ENCODE measurements at places on chromosomes 5 and 9.
A peak's percentile ranks its signal among the peaks of the same experiment; 100 is the strongest.

GRCh38 chr5:40502736-40503135, 177.0 kb upstream of the PTGER4 start:
- no peak for DNase-seq

DNA sequence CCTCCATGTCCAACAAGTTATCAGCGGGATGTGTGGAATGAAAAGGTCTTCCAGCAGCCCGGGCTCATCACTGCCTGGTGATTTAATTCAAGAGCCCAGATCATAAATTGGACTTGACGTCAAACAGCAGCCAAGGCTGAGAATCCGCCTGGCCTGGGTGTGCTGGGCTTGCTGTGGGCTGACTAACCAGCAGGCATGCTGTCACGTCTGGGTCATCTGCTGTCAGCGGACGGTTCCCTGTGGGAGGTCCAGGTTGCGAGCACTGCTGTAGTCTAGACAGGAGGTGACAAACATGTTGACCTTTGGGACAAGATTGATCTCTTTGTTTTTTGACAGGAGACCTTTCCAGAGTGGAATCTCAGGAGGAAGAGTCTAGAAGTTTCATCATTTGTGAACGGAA, 289.7 kb downstream of the OSTF1 start:
- no peak for DNase-seq

DNA sequence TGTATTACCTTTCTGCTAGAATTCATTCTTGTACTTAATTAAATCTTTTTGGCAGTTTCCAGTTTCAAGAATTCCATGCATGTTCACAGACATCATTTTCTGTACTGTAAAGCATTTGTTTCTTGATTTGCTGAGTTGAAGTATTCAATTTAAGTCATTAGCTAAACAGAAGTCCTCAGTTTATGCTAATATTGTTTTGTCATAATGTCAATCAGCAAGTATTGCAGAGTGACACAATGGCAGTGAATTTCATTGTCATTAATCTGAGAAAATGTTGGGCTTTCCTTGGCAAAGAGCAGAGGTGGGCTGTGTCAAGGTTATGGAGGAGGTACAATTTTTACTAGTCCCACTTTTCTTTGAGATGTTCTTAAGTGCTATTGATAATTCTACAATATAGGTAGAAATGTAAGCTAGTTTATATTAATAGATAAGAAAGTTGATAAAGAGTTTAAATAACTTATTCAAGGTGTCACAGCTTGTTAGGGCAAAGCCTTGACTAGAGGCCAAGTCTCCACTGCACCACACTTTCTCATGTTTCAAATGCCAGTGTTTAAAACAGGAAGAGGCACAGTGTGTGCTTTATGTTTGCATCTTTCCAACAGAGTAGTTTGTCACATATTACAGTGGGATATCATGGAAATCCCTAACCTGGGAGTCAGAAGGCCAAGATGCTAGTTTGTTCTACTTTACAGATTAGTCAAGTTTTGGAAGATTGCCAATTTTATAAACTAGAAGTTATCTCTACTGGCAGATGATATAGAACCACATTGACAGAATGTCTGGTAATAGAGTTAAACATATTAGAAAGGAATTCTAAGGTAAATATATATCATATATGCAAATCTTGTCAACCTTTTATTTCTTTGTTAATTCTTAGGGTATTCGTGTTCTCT, 56.3 kb downstream of the SLF1 start:
- DNase-seq, result peak; percentile 26

- peak; percentile 9 for DNase-seq
Observed at GRCh38 chr5:27472000-27472763, 433.8 kb upstream of the CDH9 start.

- DNase-seq, result peak; percentile 76
Observed at GRCh38 chr9:12815888-12816287, 41.1 kb downstream of the LURAP1L start.

DNA sequence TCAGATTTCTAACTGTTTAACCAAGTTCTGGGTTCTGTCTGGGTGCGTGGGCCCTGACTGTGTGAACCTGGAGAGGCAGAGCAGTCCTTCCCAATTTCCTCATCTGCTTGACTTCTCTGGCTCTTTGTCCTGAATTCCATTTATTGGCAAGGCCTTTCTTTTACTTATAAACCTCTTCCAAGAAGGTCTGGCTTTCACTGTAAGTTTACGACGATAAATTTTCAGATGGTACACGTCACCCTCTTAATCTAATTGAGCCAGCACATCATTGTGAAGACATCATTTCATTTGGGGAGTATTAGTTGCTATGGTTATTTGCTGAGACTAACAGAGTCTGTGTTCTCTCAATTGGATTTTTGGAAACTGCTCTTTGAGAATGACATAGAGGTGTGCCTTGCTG, 92.4 kb downstream of the ARHGAP26 start:
- no peak for DNase-seq

- DNase-seq, result no peak
Observed at GRCh38 chr5:138186002-138186447, 7.1 kb downstream of the KIF20A start.

DNA sequence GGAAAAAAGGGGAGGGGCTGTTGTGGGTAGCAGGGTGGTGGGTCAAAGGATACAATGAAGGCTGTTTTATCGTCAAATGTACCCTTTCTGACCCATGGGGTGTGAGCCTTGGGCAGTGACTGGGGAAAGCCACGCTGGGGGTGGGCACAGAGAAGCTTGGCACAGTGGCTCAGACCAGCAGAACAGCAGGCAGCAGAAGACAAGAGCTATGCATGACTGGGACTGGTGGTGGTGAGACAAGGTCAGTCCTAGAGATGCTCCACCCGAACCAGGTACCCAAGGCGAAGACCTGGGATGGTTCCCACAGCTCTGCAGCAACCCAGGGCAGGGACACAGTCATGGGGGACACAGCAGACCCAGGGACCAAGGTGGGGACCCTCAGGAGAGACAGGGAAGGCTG, 38.3 kb downstream of the BICD2 start:
- DNase-seq, result no peak

- DNase-seq, result no peak
Observed at GRCh38 chr9:78032730-78033457, 1.3 kb upstream of the GNAQ start.

DNA sequence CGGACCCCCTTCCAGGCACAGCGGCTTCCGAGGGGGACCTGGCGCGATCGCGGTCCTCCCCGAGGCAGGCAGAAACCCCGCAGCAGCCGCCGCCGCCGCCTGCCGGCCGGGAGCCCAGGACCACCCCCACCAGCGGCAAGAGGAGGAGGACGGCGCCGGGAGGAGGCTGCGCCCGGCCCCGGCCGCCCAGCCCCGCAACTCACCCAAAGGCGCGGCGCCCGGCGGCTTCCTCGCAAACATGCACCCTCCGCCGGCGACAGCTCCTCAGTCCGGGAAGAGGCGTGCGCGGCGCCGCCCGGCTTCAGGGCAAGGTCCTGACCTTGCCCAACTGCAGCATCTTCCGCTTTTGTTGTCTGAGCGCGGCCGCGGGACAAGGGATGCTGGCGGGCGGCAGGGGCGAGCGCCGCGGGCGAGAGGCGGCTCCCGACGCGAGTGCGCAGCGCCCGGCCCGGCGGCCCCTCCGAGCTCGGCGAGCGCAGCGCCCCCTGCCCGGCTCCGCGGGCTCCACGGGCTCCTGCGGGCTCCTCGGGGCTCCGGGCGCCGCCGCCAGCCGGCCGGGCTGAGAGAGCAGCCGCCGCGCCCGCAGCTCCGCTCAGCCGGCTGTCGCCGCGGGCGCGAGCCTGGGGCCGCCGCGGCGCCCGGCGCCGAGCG, 507 bp downstream of the CTNND2 start:
- DNase-seq, result no peak

GRCh38 chr5:71924325-71924724, 182.9 kb upstream of the MAP1B start:
- DNase-seq, result peak; percentile 14

DNA sequence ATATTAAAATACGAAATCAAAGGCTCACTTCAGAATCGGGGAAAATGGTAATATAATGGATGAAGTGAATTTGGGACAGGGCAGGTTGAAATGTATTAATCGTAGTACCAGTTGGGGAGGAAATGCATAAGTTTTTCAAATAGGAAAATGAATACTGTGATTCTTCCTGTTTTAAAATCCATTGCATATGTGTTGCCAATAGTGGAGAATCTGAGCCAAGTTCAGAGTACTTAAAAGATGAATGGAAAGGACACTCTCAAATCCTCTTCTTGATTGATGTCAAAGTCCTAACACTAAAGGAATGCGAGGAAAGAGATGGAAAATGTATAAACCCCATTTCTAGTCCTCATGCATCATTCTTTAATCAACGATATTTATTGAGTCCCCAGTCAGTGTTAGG, 160.9 kb upstream of the CCNG1 start:
- DNase-seq, result no peak

GRCh38 chr9:112757282-112757883, 6.8 kb downstream of the SNX30 start:
- peak; percentile 57 for DNase-seq

DNA sequence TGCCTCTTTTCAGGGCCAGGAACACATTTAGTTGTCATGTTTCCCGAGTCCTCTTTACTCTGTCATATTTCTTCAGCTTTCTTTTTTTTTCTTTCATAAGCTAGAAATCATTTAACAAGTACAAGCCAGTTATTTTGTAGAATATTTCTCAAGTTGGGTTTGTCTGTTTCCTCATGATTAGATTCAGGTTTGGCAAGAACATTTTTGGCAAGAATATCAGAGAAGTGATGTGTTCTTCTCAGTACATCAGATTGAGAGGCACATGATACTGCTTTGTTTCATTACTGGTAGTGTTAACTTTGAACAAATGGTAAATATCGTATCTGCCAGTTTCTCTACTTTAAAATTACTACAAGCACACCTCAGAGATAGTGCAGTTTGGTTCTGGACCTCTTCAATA, 45.1 kb downstream of the PCSK5 start:
- peak; percentile 14 for DNase-seq

DNA sequence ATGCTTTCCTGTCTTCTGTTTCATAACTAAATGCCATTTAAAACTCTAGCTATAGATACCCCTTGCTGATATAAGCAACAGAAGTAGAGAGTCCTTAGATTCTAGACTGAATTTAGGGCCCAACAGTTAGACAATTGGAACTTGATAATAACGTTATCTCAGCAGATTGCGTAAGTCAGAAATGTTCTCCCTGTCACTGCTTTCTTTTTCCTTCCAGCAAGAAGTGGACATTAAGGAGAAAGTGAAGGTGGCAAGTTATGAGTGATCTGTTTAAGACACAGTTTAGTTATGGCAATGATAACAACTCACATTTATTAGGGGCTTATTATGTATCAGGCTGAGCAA, 6.9 kb upstream of the GLIS3 start:
- no peak for DNase-seq

- DNase-seq, result peak; percentile 89
Observed at GRCh38 chr9:126471084-126471624, 142.6 kb upstream of the LMX1B start.

- no peak for DNase-seq
Observed at GRCh38 chr5:56024810-56025150, 30.0 kb upstream of the IL6ST start.

- DNase-seq, result peak; percentile 41
Observed at GRCh38 chr5:149285153-149285552, 13.5 kb downstream of the AFAP1L1 start.

GRCh38 chr9:17433526-17433925, 145.3 kb upstream of the SH3GL2 start:
- no peak for DNase-seq

- no peak for DNase-seq
Observed at GRCh38 chr5:127961006-127961762, 122.4 kb upstream of the SLC12A2 start.

DNA sequence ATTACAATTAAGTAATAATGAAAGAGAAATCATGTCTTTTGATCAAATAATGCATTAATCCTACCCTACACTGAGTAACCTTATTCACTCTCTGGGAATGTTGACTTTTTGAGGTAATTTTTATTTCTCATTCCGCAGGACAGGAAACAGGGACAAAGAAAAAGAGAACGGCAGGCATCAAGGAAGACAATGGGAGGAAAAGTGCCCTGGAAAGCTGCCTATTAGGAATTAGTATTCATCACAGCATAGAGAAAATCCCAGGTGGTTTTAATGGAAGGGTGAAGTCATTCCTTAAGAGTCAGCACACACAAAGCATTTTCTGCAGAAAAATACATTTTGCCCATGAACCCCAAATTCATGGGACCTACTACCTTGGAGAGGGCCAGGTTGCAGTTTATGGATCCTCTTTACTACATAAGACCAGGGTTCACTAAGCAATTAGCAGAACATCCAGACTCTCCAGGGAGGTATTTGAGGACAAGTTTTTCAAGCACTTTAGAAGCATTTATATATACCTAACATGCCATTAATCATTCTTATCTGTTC, 9.4 kb downstream of the FSTL4 start:
- no peak for DNase-seq

GRCh38 chr5:33509036-33509435, 68.3 kb downstream of the TARS1 start:
- DNase-seq, result no peak

- no peak for DNase-seq
Observed at GRCh38 chr5:97363577-97363976, 180.5 kb upstream of the RIOK2 start.

- peak; percentile 61 for DNase-seq
Observed at GRCh38 chr5:140351609-140352334, 5.4 kb upstream of the HBEGF start.

DNA sequence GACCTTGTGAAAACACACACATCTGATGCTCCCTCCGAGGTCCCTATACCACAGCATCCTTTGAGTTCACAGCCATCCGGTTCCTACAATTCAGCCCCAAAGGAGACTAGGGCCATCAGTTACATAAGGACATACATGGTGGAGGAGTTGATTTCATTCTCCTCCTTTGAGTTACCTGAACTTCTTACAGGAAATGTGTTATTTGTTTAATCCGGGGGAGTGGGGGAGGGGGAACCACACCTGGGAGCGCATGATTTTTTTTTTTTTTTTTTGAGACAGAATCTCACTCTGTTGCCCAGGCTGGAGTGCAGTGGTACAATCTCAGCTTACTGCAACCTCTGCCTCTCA, 30.7 kb downstream of the SEMA4D start:
- DNase-seq, result no peak

DNA sequence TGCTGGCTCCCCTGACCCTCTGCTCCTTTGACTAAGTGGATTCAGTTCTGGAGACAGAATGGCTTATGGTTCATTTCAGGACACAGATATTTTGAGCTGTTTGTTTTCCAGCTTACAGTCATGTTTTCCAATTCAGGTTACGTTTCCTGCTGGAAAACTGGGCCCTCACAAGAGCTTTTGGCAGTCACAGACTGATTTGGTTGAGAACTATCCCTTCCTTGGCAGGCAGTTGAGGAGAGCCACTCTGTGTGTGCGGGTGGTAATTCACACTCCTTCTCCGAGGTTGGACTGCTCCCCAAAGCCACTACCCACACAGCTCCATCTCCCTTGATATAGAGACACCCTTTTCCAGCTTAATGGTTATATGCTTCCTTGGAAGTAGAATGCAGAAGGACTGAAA, 534.5 kb downstream of the TMEM38B start:
- DNase-seq, result no peak

- no peak for DNase-seq
Observed at GRCh38 chr5:172722327-172722815, 48.6 kb downstream of the DUSP1 start.

DNA sequence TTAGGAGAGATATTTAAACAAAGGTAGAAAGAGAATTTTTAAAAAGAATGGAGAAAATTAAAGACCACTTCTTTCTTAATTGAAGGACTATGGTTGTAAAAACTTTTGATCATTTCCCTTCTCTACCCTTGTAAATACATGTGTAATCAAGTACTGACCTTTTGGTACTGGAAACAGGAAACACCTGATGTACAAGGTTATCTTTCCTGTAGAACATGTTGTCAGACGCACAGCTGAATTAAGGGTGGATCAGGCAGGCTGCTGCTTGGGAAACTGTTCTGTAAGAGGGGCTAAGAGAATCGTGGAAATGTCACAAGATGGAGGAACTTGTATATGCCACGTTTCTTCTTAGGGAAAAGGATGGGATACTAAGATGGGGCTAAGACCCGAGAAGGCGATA, 341.6 kb downstream of the ZNF608 start:
- DNase-seq, result no peak
